Chondrocyte (in vitro differentiated cells): ENCODE measurements at places on chromosomes 11 and 22. TPM values are rescaled to one million over a fixed set of nuclear protein-coding genes. Genes with fewer than 3 reads are reported as not detected.

DNA sequence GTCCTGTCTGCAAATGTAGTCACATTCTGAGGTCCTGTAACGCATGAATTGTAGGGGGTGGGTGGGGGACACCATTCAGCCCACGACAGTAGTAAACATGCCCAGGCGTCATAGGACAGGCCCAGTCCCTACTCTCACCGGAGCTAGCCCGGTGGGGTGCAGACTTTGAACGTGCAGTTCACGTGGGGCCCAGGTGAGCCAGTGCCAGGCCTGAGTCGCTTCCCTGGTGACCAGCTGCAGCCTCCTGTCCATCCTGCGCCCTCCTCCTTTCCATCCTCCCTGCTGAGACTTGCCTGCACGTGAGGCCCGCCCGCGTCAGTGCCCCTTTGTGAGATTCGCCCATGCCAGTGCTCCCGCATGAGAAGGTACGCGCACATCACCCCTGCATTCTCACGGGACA is 116.8 kb downstream of the WNT7B start:
- no peak overlapping the region for H3K27ac ChIP-seq
- no peak overlapping the region for H3K4me3 ChIP-seq
- H3K36me3 ChIP-seq = peaks cover 13% of the 10 kb centered on the region
- no peak for DNase-seq
- no peaks in the 10 kb centered on the region for H3K27me3 ChIP-seq

GRCh38 chr11:130711193-130711592 is 205.1 kb downstream of the SNX19 start:
- peaks cover 4% of the 10 kb centered on the region for H3K4me1 ChIP-seq
- peaks cover 5% of the 10 kb centered on the region for H3K36me3 ChIP-seq
- H3K27me3 ChIP-seq = no peaks in the 10 kb centered on the region
- no peak overlapping the region for H3K4me3 ChIP-seq

DNA sequence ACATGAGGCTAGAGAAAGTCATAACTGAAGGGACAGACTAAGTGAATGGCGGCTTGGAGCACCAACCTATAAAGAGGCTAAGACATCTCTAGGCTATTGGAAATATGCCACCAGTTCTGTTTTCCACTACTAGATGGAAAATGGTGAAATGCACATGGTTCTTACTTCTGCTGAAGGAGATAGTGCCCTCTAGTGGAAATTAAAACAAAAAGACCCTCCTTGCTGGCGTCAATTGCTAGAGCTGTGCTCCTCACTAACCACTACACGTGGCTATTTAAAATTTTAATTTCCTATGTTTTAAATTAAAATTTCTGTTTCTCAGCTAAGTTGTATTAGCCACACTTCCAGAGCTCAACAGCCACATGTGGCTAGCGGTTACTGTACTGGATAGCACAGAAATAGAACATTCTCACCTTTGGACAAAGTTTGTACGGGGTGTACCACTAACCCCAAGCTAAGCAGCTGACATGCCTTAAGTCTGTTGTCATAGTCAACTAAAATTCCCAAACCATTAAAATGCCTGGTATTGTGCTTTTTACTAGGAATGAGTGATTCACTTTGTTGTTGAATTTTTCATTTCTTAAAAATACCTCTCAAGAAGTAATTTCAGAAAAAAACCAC is 34.1 kb upstream of the CALCA start:
- H3K4me3 ChIP-seq = no peak overlapping the region
- peaks cover 29% of the 10 kb centered on the region for H3K27me3 ChIP-seq
- no peak overlapping the region for H3K27ac ChIP-seq
- DNase-seq = no peak

Gene MYRF
- total RNA-seq = 1.6 to 1.7 TPM in 2 of 3 replicates, not detected in the other

Gene TMEM45B
- total RNA-seq = not detected in 3 replicates
